ENCODE measurements at places on chromosomes 11 and 22.

DNA sequence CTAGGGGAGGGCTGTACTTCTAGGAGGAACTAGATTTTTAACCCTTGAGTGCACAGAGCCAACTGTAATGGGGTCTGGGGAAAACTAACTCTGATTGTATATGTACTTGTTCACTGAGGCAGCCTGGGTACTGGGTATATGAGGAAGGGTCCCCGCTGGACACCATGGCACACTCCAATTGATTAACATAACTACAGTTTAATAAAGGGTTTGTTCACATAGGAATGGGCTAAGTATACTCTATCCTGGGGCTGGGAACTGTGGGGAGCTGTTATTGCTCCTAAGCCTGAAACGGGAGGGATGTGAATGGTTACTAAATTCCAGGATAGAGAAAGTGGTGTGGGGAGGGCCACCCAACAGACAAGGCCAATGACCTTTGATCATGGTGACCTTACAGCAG lies 67.6 kb downstream of the PARVA start:
- DNase-seq, result no peak

DNA sequence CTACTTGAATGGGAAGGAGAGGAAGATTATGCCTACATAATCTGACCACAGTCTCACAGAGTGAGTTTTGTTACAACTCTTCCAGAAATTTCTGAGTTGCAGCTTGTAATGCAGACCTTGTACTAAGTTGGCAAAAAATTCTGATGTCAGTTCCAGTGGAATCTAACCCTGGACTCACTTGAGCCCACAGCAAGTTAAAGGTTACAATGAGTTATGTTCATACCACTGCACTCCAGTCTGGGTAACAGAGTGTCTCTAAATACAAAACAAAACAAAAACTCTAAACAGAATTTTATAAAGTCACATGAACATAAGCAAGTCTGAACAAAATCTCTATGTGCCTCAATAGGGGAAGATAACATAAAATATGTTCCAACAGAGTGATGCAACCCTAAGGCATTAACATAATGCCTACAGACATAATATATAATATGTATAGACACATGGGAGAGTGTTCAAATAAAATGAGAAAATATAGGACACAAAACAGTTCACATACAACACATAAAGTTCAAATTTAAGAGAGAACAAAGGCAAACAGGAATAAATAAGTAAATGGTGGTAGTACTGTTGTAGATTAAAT lies 1.1 kb downstream of the GLYAT start:
- DNase-seq, result no peak

- DNase-seq, result no peak
Measured at GRCh38 chr22:35482974-35483373, 57.7 kb upstream of the RASD2 start.

- DNase-seq, result no peak
Measured at GRCh38 chr11:94417386-94417987, 16.3 kb upstream of the GPR83 start.

GRCh38 chr11:27018902-27019529 lies 21.6 kb upstream of the BBOX1 start:
- DNase-seq, result no peak

DNA sequence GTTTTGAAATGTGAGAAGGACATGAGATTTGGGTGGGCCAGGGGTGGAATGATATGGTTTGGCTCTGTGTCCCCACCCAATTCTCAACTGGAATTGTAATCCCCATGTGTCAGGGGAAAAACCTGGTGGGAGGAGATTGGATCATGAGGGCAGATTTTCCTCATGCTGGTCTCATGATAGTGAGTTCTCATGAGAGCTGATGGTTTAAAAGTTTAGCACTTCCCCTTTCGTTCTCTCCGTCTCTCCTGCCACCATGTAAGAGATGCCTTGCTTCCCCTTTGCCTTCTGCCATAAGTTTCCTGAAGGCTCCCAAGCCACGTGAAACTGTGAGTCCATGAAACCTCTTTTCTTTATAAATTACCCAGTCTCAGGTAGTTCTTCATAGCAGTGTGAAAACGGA lies 113.5 kb downstream of the FCHSD2 start:
- no peak for DNase-seq

Data from central memory CD8-positive, alpha-beta T cell (primary cell).